Activated CD8-positive, alpha-beta memory T cell treated with anti-CD3 and anti-CD28 coated beads for 4 hours (primary cell): ENCODE measurements at places on chromosomes 3 and 15.

DNA sequence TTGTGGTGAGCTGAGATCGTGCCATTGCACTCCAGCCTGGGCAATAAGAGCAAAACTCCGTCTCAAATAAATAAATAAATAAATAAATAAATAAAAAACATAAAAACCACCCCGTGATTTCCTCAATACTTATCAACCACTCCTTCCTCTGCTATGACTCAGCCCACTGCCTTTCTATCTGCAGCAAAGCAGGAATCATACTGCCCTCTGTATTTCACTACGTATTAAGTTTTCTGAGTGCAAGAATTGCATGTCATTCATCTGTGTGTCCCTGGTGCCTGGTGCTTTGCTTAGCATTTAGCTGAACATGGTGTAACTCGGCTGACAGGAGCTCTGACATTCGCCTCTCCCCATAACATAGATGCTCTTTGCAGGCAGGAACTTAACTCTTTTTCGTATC, 7.1 kb downstream of the LSG1 start:
- DNase-seq: no peak

GRCh38 chr3:58085616-58086015, 77.4 kb downstream of the FLNB start:
- no peak for DNase-seq

GRCh38 chr3:191409791-191410359, 51.1 kb upstream of the PYDC2 start:
- no peak for DNase-seq

DNA sequence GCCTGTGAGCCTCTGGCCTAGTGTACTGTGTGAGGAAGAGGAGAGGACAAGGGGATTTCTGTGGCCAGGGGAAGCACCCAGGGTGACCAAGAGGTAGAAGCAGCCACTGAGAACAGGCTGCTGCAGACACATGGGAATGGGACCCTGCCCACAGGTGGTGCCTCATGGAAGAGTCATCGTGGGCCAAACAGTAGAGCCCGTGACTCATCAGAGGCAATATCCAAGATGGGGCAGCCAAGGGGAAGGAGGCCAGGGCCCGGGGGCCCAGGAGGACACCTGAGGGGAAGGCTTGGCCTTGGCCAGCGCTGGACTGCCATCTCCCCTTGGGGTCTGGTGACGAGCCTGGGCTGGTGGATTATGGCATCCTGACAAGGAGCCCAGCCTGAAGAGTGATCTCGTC, 275.0 kb upstream of the LYSMD4 start:
- no peak for DNase-seq

- no peak for DNase-seq
These were observed 376.5 kb downstream of the MECOM start for GRCh38 chr3:169286992-169287391.

DNA sequence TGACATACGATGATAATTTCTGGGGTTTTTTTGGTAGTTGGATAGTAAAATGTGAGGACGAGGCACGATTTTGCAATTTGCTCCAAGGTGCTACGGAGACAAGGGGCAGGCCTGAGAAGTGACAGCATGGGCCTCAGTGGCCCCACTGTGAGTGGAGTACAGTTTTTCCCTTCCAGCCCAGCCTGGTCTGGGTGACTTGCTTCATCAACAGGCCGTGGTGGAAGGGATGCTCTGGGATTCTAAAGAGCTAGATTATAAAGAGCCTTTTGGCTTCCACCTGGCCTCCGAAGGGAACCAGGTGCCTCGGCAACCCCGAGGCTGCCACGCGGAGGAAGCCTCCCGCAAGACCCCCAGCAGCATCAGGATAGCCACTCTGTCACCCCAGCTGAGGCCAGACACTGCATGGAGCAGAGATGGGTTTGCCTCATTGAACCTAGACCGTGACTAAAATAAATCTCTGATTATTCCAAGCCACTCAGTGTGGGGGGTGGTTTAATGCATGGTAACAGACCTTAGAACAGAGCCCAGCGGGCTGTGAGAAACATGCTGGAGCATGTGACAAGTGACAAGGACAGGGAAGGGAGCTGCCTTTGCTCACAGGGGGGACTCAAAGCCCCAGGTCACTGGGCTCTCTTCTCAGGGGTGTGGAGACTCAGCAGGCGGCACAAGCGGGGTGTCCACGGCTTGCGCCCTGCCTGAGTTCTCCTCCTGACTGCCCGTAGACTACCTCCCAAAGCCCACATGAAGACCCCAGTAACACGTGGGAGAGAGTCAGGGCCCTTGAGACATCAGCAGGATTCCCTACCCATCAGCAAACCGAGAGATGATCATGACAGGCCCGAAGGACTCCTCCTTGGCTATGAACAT, 22.6 kb upstream of the SLC41A3 start:
- DNase-seq: no peak

- no peak for DNase-seq
These were observed 30.7 kb downstream of the C3orf38 start for GRCh38 chr3:88180398-88180999.

DNA sequence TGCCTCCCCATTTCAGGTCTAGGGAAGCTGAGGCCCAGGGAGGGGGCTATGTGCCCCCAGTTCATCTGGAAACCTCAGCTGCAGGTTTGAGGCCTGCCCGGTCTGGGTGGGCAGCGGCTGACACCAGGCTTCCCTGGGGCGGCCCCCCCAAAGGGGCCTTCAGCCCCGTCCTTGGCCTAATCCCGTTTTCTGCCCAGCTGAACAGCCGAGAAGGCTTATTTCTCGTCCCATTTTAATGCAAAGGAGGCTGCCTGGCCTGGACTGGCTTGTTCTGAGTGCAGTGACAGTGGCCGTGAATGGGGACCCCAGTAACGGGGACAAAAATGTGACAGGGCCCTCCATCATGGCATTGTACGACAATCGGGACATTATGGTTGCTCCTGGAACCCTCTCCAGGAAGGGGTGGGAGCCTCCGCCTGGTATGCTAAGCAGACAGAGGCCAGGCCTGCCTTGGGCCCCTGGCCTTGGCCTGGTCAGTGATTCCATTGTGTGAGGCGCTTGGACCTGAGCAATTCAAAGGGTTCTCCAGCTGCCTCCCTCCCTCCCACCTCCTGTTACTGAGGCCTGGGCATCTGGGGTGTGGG, 93.9 kb downstream of the WNT7A start:
- no peak for DNase-seq
